ENCODE measurements at places on chromosomes 3 and 15.

DNA sequence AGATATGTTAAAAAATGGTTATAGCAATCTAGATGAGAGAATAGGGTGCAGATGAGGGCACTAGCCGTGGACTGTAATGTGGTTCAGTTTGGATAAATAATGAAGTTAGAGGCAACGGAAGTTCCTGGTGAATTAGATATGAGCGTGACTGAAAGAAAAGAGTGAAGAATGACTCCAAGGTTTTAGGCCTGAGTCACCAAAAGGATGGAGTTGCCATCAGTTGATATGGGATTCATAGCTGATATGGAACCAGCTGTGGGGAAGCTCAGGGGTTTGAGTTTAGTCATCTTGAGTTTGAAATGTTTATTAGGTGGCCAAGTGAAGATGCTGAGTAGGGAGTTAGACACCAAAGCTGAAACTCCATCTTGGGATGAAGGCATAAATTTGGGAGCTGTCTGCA lies 66.2 kb downstream of the SSR3 start:
- DNase-seq: no peak

DNA sequence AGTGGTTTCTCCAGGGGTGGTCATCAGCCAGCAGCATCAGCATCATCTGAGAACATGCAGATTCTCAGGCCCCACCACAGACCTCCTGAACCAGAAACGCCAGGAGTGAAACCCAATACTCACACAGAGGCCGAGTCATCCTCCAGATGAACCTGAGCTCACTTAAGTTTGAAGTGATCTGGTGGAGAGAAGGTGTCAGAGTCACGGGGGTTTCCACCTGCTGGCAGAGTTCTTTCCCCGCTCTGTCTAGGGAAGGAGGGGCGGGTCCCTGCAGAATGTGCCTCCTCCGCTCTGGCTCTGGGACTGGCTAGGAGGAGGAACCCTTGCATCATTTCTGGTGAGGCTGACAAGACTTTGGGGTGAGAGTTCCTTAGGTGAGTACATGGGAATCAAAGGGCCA lies 13.3 kb upstream of the KIF23 start:
- no peak for DNase-seq

GRCh38 chr15:60297047-60297446 lies 100.7 kb downstream of the ANXA2 start:
- no peak for DNase-seq

GRCh38 chr3:192490720-192491119 lies 236.6 kb downstream of the FGF12 start:
- no peak for DNase-seq

- no peak for DNase-seq
Measured at GRCh38 chr15:64521201-64521600, 60.8 kb downstream of the ZNF609 start.

GRCh38 chr3:67526246-67526645 lies 128.2 kb downstream of the SUCLG2 start:
- no peak for DNase-seq

GRCh38 chr3:12566976-12567375 lies 10.1 kb downstream of the MKRN2 start:
- no peak for DNase-seq

DNA sequence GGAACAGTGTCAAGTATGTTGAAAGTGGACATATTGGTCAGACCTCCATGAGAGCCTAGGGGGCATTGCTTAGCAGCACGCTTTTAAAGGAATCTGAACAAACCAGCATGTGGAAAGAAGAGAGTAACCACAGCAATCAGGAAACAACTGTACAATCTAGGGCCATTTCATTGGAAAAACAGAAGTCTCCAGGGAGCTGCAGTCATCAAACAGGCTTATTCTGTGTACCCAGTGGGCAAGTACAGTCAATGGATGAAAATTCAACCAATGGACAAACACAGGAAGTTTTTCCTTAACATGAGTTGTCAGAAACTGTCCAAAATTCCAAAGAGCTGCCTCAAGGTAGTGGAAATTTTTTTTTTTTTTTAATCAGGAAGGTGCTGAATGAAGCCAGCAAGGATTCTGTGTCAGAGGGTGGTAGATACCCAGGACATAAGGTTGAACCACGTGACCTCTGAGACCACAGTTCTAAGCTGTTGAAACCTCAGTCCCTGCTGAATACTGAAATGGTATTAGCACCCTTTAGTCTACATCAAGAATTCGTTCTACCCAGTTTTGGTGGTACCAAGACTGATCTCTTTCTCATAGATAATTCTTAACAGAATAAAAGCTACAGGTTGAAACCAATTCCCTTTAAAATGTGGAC lies 4.4 kb upstream of the DLG1 start:
- DNase-seq: no peak

GRCh38 chr3:29409409-29409808 lies 128.5 kb downstream of the RBMS3 start:
- DNase-seq: no peak

DNA sequence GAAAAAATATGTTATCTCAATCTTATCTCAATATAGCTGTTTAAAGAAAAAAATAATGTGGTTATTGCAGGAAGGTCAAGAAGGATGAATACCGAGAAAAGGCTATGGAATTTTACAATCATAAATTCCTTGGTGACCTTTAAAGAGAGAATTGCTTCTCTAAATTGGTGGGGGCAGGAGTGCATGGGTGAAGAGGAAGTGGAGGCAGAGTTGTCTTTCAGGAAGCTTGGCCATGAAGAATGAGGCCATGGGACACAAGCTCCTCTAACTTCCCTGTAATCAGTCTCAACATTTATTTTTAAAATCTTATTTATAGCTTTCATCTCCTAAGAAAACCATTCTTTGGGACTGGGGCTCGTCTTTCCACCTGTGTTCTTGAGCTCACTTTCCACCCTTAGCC lies 22.4 kb upstream of the ALDH1A2 start:
- no peak for DNase-seq

DNA sequence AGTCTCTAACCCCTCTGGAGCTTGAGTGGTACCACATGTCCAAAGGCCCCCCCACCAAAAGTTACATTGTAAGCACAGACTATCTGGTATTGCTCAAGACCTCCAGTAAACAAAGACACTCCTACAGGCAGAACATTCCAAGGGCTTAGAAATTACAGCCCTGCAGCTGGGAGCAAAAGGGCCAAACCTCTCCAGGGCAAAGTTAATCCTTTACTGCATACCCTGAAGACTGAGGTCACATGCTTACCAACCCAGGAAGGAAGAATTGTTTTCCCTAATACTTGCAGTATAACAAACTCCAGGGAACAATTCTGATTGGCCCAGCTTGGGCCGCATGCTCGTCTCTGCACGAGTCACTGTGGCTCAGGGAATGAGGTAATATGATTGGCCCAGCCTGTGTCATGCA lies 266.1 kb upstream of the NR2F2 start:
- DNase-seq: no peak

GRCh38 chr3:146881356-146881755 lies 276.2 kb upstream of the PLSCR5 start:
- no peak for DNase-seq

DNA sequence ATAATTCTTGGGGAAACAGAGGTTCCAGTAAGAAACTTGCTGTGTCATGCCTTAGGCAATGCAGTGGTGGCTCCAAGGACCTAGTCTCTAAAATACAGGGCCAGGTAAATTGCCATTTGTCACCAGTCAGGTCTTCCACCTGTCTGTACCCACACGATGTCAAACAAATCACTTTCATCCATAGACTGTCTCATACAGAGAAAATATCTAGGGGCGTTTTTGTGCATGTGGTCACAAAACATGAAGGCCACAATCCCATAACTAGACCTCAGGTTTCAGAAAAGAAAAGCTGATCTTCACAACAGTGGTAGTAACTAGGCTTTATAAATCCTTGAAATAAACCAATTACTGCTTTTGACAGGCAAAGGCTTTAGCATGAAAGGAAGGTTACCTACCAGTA lies 92.3 kb downstream of the SLC9A9 start:
- DNase-seq: no peak

DNA sequence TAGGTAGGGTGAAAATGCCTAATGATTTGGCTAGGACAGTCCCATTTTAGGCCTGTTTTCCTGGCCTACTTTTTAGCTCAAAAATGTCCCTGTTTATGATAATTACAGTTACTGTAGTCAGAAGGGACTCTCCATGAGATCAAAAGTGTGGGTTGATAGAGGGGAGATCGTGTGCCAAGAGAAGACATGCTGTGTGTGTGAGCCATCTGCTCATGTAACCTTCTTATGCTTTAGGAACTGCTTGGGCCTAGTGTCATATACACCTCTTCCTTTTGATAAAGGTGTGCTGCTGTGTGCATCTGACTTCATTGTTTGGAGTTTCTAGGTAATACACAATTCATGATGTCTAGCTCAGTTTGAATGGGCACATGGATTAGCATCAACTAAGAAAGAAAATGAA lies 786.5 kb downstream of the PDCD6IP start:
- no peak for DNase-seq

DNA sequence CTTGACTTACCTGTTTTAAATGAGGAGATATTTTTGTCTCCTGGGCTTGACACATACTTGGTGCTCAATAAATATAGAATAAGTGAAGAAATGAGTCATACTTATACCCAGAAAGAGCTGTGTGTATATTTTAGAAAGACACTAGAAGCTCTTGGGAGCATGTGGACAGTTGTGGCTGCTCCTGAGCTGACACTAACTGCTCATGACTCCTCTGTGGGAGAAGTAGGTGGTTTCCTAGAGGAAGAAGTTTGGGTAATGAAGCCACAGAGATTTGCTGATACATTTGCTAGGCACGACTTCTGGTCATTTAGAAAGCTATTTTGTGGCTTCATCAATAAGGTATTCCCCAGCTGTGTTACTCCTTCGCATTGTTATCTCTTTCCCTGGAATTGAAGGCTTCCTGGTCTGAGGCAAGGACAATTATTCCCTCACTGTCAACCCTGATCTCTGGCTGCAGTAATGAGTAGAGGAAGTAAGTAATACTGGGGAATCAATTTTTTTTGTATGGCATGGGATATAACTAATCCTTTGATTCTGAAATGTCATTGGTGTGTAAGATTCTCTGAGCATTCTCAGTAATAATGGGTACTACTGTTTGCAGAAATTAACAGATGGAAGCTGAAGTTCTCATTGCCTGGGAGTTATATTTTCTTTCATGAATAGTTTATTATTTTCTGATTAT lies 79.6 kb upstream of the DCBLD2 start:
- DNase-seq: no peak

DNA sequence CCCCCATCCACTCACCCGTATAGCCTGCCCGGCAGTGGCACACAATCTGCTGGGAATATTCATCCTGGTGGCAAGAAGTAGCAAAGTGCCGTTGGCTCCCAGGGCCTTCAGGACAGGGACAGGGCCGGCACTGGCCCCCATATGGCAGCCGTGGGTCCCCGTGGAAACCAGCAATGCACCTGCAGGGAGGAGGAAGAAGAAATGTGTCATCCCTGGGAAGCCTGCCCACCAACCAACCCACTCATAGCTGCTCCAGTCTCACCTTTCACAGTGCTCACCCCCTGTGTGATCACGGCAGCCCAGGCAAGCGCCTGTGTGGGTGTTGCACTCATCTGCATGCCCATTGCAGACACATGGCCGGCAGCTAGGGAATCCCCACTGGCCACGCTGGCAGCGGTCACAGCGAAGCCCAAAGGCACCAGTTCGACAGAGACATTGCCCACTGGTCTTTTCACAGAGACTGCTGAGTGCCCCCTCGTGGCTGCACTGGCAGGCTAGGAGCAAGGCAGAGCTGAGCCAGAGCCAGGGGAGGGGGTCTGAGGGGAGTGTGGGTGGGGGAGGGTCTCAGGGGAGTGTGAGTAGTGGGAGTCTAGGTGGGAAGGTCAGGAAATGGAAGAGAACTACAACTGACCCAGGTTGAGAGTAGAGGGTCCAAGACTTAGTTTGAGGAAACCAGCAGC lies 4.5 kb upstream of the USP19 start:
- no peak for DNase-seq

DNA sequence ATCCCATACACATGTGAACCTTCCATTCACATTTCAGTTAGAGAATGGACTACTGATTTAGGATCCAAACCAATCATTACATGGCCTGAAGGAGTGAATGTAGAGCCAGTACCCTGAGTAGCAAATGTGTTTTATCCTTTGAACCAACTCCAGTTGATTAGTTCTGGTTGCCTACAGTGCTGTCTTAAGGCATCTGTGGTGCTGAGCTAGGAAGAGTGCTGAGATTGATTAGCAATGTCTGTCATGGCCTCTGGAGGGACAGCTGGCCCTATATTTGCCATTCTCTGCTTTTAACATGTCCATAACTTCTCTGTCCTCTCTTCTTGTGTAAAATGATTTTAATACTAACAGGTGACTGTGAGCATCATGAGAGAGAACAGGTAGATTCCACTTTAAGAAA lies 11.1 kb downstream of the LRTM1 start:
- no peak for DNase-seq
